ENCODE measurements at places on chromosomes 3 and 15.

DNA sequence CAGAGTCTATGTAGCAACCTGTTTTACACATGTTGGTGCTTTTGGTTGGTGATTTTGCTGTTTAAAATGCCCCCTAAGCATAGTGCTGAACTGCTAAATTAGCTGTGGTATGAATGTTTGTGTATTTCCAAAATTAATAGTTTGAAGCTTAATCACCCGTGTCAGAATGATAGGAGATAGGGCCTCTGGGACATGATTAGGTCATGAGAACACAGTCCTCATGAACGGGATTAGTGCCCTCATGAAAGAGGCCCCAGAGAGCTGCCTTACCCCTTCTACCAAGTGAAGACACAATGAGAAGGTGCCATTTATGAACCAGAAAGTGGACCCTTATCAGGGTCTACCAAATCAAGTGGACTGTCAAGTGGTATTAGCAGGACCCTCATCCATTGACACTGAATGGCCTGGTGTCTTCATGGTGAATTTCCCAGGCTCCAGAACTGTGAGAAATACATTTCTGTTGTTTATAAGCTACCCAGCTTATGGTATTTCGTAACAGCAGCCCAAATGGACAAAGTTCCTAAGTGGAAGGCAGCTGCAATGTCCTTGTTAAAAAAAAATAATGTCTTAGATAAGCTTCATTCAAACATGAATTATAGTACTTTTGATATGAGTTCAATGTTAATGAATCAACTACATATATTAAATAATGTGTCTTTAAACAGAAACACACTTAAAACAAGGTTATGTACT is 37.7 kb upstream of the FRMD4B start:
- DNase-seq, result no peak

GRCh38 chr3:106687905-106688304 is 689.3 kb upstream of the CCDC54 start:
- no peak for DNase-seq

- DNase-seq, result no peak
These were observed 65.5 kb upstream of the HRH1 start for GRCh38 chr3:11088831-11089230.

DNA sequence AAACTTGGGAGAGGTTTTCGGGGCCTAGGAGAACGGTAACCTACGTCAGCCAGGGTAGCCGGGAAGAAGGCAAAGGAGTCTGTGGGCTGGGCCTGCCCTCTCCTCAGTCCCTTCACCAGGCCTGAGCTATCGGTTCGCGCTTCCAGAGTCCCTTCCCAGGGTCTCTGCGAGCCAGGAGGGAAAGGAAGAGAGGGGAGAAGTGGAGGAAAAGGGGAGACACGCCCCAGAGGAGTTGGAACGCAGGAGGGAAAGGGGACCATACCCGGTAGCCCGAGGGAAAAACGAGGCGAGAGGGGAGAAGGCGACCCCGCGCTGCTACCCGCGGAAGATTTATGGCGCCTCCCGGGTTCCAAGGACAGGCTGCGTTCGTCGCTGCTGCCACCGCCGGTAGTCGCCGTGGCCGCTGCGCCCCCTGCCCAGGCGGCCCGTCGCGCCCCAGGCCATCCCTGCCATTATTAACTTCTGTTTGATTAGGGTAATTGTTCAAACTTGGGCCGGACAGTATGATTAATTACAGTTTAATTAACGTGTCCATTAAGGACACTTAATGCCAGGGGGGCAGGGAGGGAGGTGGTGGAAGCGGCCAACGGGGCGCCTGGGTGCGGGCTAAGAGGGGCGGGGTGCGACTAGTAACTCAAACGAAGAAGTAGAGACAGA is 3.4 kb upstream of the SKOR1 start:
- DNase-seq, result no peak

DNA sequence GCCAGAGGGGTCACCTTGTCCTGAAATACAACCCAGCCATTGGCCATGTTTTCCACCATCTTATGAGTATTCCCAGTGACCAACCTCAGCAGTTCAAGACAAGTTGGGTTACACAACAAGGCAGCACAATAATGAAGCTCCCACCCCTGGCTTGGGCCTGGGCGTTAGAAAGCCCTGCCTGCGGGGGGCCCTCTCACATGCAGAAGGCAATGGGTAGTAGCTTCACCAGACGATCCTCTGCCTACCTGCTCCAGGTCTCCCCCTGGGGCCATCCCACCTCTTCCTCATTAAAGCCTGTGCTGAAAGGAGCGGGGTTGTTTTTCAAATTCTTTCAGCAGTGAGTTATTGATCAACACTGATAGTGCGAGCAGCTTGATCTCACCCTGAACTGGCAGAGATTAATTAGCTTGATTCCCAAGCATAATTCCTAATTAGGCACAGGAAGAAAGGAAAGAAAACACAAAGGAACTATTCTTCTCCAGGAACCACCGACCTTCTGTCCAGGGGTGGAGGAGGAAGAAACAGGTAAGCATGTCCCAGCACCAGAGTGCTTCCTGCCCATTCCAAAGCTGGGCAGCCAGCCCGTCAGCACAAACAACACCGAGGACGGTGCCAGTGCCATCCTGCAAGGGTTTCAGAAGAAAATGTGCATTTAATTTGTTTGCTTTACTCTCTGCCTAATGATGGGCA is 79.7 kb upstream of the CGNL1 start:
- DNase-seq, result no peak

- no peak for DNase-seq
These were observed 26.7 kb upstream of the NDUFB4 start for GRCh38 chr3:120569222-120570057.

DNA sequence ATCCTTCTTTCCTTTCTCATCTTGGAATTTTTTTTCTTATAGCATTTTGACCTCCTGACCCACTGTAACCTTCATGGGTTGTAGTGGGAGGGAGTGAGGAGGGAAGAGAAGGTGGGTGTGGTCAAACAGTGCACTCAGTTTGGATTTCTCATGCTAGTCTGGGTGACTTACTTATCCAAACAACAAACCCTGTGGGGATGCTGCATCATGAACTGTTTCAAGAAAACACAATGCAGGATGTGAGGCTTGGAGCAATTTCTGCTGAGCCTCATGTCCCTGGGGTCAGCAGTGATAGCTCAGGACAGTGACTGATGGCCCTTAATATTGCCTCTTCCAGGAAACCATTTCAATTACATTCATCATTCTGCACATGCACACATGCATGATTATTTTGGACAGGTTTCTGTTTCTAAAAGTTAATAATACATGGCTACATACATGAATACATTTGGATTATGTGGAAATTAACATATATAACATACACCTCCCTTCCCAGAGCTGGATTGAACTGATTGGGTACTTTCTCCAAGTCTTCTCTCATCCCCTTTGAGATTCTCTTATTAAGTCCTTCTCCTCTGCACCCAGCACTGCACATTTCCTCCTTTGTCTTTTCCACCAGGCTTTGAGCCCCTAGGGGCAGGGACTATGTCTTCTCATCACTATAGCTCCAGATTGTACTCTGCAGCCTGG is 61.2 kb downstream of the ADAMTSL3 start:
- DNase-seq, result no peak

DNA sequence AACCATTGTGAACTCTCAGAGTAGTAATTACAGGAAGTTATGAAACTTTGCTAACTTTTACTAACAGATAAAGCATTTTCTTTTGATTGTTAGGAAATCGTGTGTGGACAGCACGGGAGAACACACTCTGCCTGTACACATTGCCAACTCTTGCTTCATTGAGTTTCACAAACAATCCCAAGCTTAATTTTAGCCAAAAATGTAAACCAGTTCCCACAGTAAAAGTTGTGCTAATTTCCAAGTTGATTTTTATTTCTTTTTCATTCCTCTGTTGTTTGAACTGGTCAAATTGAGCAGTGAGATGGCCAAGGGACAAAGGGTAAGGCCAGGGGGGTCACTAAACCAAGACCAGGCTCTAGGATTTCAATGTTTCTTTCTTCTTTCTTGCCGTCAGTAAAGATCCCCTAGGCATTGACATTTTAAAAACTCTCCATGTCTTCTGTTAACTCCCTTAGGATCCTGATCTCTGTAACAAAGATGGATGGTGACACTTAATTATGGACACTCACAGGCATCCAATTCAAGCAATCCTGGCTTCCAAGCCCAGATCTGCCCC is 414.9 kb downstream of the RBMS3 start:
- no peak for DNase-seq

DNA sequence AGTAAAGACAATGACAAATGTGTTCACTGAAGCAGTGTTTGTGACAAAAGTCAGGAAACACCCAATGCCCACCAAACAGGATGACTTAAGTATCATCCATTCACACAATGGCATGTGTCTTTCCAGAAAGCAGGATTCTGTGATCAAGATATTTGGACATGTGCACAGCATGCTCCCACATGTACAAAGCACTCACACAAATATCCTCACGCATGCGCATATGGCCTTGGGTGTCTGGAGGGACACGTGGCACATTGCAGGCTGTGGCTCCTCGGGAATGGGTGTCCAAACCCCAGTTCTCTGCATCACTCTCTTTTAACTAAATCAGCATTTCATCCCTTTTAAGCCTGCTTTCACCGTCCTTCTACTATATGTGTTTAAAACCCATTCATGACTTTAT is 130.5 kb downstream of the KLF13 start:
- no peak for DNase-seq

- DNase-seq, result no peak
These were observed 126.9 kb downstream of the LRRK1 start for GRCh38 chr15:101045835-101046691.

DNA sequence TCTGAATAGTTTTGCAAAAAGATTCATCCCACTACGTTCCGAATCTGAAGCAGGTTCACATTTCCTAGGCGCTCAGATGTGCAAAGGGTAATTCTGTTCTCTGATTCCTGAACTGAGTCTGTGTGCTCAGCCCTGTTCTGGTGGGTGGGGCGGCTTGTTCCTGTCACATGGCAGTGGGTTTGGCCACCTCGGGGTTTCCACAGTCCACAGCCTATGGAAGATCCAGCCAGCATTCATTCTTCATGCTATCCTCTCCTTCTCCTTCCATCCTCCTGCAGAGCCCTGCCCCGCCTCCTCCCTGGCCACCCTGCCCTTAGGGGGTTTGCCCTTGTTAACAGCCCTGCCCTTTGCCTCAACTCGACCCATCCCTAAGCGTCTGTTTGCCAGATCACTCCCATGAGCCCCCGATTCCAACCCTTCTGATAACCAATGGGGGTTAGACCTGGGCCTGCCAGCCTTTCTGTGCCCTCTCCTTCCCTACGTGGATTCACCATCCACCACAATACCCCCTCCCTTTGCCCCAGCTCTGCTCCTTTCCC is 31.0 kb downstream of the PRR20G start:
- DNase-seq, result no peak

GRCh38 chr15:27176785-27177406 is 205.9 kb downstream of the GABRG3 start:
- no peak for DNase-seq

- no peak for DNase-seq
These were observed 10.1 kb downstream of the ITGA11 start for GRCh38 chr15:68421798-68422402.

DNA sequence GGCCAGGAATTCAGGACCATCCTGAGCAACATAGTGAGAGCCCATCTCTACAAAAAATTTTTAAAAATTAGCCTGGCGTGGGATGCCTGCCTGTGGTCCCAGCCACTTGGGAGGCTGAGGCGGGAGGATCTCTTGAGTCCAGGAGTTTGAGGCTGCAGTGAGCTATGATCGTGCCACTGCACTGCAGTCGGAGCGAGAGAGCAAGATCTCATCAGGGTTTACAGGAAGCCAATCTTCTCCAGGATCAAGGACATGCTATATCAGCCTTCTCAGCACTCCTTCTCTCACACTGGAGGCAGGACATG is 451 bp upstream of the STOML1 start:
- no peak for DNase-seq

DNA sequence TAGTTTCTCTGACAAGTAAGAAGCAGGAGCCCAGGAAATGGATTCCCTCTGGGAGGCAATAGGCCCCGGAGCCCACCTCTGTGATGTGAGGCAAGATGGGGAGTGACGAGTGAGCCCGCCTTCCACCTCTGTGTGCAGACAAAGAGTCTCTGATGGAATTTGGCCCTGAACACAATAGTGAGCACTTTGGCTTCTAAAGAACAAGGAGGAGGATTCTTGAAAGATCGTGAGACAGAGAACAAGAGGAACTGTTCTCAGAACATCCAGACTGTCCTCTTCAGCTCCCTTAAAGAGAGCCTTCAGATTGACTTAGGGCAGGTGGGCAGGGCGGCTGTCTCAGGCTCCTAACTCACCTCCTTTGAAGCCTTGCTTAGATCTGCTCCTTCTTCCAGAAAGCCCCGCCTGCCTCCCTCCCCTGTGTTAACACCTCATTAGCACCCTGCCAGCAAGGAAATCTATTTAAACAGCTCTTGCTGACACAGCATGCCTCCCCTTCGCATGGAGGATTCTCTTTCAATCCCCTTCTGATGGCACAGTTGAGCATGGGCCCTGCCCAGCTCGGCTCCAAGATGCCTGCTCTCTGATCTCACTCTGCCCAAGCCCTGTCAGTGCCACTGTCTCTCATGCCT is 430.3 kb downstream of the NTRK3 start:
- no peak for DNase-seq

DNA sequence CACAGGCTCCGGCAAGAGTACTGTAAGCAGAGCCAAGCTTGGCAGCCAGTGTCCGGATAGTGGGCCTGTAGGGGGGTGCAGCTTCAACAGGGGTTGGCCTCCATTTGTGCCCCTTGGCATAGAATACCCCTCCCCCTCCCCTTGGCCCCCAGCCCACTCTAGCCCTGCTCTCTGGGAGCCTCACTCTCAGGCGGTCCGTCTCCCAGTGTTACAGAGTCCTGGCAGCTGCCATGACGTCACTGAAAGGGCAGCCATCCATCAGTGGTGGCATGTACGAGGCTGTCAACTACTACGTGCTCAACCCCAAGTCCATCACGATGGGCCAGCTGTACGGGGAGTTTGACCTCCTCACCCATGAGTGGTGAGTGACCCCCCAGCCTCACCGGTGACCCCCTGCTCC is 50.4 kb downstream of the DNAH1 start:
- DNase-seq, result no peak

DNA sequence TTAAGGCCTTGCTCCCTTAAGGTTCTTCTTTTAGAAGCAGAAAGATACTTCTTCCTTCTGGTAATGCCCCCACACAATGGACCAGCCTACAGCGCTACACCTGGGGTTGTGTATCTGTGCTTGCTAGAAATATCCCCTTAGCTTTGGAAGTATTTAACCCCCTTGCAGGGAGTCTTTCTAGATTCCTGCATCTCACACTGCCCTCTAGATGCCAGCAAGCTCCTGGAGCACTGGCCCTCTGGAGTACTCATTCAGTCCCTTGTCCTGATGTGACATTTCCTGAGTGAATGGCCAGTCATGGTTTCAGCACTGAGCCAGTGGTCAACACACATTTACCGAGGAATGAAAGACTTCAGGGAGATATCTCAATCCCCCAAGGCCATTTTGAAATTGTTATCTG is 30.4 kb upstream of the RBP2 start:
- no peak for DNase-seq

DNA sequence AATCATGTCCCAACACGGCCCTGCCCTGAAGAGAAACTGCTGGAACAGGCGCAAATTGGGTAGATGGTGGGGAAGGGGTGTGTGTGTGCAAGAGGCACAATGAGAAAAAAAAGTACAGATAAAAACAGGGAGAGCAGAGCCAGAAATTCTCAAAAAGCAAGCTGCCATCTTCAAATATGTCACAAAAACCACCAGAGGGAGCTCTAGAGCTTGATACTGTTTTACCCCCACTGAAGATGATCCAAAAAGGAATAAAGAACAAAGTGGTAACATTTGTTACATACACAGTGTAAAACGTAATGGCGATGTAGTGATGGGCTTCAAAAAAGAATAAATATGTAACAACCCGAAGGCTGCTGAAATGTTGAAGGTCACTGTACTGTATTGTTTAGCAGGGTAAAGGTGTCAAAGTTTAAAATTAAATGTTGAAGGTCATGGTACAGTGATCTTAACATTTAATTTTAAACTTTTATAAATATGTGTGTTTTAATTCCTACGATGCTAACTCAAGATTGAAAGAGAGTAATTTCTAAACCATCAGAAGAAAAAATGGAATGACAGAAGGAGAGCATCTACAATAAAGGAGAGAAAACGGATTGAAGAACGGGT is 6.0 kb downstream of the SNRPA1 start:
- no peak for DNase-seq
